Stimulated activated CD4-positive, alpha-beta T cell treated with anti-CD3 and anti-CD28 coated beads, Interleukin-1b, Interleukin-23, amount 100 ng/mL, for 4 hours (primary cell): ENCODE measurements at places on chromosomes 6 and 20.

- no peak for DNase-seq
Observed at GRCh38 chr6:42532038-42532669, 31.7 kb upstream of the UBR2 start.

DNA sequence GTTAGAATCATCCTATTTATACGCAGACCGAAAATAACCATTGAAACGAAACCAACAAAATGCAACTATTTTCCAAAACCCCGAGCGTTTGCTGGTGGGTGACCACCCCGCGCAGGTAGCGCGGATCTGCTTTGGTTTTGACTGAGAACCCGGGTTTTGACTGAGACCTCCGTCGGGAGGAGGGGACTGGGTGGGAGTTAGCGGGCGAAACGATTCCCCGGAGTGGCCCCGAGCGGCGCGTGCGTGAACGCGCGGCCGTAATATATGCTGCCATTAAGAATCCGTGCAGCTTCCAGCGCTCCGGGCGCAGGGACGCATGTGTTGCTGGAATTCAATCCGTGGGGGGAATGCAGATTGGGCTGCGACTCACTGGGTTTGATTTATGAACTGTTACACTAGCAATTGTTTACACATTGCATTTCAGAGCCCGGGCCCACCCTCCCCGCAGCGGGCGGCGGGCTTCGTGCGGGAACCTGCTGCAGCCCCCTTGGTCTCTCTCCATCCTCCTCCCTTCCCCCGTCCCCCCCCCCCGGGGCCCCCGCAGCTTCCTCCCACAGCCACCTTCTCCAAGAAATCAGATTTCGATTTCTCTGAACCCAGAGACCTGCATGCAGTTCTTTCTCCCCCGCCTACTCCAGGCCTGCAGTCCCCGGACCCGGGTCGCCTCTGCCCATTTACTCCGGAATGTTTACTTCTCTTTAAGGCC is 9.9 kb downstream of the NRN1 start:
- DNase-seq, result no peak

DNA sequence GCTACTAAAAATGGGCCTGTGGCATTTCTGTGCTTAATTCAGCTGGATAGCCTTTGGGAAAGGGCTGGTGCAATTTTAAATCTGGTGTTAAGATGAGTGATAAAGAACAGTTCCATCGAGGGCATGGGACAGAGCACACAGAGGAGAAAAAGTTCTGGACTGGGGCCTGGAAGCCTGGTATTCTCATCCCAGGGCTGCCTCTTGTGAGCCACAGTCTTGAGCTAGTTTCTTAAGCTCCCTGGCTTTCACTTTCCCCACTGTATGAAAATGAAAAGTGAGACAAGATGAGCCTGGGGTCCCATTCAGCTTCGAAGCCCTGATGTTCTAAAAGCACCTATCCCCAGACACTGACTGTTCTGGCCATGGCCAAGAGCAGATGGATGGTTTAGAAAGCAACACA is 14.3 kb upstream of the LAMA4 start:
- DNase-seq, result no peak

- no peak for DNase-seq
Observed at GRCh38 chr6:153096031-153096430, 35.1 kb downstream of the RGS17 start.

DNA sequence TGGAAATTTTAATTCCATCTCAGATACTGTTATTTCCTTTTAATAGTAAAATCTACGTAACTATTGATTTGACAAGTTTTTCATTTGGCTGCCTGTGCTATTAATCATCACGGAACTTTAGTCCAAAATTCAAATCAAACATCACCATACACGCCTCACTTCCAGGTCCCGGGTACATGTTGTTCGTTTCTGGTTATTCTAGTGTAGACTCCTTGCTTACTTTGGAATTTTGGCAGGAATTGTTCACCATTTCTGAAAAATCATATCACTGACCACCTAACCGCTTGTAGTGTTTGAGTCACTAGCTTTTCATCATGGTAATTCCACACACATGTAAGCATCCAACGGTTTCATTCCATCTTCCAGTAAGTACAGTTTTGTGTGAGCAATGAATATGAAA is 98.0 kb upstream of the NHSL1 start:
- no peak for DNase-seq
